Activated CD8-positive, alpha-beta T cell treated with anti-CD3 and anti-CD28 coated beads for 36 hours (primary cell): ENCODE measurements at places on chromosomes 6 and 20.

- DNase-seq = no peak
Observed at GRCh38 chr6:24802271-24803059, 3.7 kb upstream of the ARMH2 start.

DNA sequence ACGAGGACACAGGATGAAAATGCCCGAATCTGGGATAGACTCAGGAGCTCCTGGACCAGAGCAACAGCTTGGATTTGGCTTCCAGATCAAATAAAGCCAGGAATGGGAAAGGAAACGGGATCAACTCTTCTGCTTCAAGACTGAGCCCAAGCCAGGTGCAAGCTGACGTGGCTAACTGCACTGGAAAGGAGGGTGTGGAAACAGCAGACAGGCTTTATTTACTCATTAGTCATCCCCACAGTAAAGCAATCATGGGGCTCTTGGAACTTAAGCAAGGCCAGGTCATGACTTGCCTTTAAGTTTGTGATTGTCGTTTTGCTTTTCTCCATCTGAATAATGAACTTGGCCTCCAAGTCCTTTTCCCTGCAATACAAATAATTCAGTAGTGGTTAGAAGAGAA is 45.2 kb downstream of the KIF16B start:
- DNase-seq = no peak

- DNase-seq = peak; percentile 87
Observed at GRCh38 chr6:139375226-139376016, 973 bp upstream of the CITED2 start.

GRCh38 chr6:169558378-169558773 is 143.5 kb downstream of the WDR27 start:
- DNase-seq = no peak

DNA sequence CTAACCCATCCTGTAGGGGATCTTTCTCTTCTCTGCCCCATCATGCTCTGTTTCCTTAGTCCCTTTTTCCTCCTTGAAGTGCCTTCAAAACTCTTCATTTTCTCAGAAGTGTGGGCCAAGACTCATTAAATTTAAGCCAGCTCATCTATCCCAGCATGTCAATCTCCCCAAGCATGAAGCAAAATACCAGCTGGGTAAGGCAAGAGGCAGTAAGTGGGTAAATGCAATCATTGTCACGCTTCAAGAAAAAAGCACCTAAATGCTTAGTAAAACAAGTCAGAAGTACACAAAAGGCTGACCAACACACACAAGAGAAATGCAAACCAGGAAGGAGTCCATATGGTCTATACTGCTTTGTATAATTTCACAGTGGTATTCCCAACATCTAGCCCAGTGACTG is 61.5 kb downstream of the COL12A1 start:
- DNase-seq = no peak

DNA sequence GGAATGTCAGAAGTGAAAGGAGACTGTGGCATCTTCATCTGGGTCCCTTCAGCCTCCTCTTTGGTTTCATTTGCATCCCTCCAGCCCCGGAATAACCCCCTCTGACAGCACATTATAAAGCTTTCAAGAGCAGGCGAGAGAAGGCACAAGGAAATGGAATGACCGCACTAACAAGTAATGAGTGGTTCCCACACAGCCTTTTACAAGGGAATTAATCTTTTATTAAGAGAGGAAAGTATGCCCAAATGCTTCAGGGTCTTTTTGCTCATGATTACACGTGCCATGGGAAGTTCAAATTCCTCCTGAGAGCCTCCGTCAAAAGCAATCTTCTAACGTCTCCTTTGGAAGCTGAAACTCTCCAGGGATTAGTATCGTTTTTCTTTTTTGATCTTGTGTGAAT is 347.0 kb downstream of the BTBD3 start:
- DNase-seq = no peak

GRCh38 chr6:169787797-169788196 is 36.4 kb downstream of the ERMARD start:
- no peak for DNase-seq

- DNase-seq = no peak
Observed at GRCh38 chr6:52297433-52297832, 12.9 kb upstream of the MCM3 start.

DNA sequence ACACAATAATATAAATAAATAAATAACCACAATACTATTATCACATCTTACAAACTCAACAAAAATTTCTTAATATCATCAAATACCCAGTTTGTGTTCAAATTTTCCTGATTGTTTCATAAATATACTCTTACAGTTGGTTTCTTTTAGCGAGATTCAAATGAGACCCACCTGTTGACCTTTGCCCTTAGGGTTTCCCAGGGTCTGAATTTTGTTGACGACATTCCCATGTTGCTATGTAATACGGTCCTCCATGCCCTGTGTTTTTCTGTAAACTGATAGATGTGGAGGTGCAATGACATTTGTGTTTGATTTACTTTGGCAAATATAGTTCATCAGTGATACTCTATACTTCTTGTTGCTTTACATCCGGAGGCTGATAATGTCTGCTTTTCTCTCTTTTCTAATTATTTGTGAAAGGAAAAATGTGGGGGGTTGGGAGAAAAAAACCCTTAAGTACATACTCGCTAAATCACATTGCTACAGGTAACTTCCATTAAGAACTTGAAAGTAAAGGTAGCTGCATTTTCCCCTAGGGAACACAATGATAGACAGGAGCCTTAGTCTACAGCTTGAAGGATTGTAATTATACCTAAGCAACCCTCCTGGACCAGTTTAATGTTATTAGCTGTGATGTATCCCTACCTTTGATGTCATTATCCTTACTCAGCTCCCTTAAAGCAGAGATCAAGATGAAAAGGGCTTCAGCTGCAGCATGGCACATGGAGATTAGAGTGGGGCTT is 6.6 kb downstream of the MOG start:
- DNase-seq = no peak

DNA sequence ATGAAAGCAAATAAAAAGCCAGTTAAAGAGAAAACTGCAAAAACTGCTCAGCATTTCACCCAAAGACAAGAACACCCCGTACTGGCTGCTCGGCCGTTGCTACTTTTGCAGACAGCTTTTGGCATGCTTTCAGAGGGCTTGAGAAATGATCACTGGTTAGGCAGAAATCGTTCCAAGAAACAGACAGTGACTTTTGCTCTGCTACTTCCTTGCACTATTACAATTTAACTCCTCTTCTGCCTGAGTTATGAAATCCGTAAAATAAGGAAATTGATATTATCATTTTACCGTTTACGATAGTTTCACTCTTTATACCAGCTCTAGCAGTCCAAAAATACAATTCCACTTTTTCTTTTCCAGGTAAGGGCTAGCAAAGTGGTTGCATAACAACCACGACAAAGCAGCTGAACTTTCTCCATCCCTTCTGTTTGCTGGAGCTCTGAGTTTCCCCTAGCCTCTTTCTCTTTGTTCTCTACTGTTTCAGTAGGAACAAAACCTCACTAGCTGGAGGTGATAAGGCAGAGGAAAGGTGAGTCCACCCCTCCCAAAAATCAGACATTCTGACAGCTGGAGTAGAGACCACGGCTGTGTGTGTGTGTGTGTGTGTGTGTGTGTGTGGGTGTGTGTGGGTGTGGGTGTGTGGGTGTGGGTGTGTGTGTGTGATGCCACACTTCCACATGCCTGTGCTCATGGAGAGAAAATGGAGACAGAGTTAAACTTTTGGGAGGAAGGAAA is 191.8 kb upstream of the RREB1 start:
- DNase-seq = no peak

DNA sequence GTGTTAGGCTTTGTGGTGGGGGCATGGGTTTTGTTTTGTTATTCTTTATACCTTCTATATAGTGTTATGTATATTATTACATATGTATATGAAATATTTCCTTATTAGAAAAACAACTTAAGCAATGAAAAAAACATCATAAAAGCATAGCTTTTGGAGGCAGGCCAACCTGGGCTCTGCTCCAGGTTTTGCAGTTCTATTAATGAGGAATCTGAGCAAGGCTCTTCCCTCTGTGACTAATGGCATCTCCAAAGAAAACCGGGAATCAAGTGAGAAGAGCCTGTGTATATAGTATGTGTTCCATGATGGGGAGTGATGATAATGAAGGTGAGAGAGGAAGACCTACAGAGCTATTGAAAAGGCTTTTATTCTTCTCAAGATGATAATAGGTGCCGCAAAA is 291.1 kb downstream of the CLIC5 start:
- DNase-seq = no peak
